ENCODE measurements at places on chromosomes 1 and 21. TPM values are rescaled to one million over a fixed set of nuclear protein-coding genes. Genes with fewer than 3 reads are reported as not detected.

- no peak for DNase-seq
These were observed 62.6 kb upstream of the C1orf105 start for GRCh38 chr1:172357753-172358385.

- DNase-seq = no peak
These were observed 661.6 kb upstream of the PKN2 start for GRCh38 chr1:88022516-88022915.

GRCh38 chr1:24959623-24959975 lies 29.5 kb upstream of the RUNX3 start:
- no peak for DNase-seq

DNA sequence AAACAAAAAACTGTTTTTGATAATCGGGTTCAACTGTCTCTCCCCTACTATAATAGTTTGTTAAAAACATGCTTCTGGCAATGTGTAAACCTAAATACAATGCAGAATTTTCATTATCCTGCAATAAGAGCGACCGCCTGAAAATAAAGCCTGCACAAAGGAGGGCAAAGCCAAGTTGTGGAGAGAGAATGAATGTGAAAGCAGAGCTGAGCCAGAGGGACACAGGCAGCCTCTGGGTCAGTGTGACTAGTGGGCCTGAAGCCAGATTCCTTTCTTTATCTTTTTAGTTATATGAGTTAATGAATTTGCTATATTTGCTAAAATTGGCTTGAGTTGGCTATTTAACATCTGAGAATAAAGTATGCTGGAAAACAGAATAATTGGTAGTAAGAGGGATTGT lies 615.2 kb downstream of the PLA2G4A start:
- no peak for DNase-seq

KDM5B gene
- total RNA-seq = 139 TPM

F5 gene
- total RNA-seq = 1.7 TPM

- peak; percentile 93 for DNase-seq
These were observed 115.7 kb upstream of the IPO9 start for GRCh38 chr1:201713086-201713810.

- DNase-seq = no peak
These were observed 43.7 kb upstream of the EXOSC10 start for GRCh38 chr1:11143401-11143800.

GRCh38 chr1:156748670-156749418 lies 2.6 kb downstream of the HDGF start:
- DNase-seq = peak; percentile 77

DNA sequence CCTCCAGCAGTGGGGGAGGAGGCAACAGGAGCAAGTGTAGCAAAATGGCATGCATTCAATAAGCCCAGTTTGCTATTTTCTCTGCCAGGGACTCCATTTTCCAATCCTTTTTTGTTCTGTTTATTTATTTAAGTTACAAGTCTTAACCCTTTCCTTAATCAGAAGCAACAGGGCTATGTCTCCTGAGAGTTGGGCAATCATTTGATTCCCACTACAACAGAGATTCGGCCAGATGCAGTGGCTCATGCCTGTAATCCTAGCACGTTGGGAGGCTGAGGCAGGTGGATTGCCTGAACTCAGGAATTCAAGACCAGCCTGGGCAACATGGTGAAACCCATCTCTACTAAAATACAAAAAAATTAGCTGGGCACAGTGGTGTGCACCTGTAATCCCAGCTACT lies 25.5 kb downstream of the RCC2 start:
- DNase-seq = no peak

GRCh38 chr1:219027146-219027673 lies 146.5 kb upstream of the LYPLAL1 start:
- DNase-seq = no peak

SEMA6C gene
- total RNA-seq = 6.2 TPM

DNA sequence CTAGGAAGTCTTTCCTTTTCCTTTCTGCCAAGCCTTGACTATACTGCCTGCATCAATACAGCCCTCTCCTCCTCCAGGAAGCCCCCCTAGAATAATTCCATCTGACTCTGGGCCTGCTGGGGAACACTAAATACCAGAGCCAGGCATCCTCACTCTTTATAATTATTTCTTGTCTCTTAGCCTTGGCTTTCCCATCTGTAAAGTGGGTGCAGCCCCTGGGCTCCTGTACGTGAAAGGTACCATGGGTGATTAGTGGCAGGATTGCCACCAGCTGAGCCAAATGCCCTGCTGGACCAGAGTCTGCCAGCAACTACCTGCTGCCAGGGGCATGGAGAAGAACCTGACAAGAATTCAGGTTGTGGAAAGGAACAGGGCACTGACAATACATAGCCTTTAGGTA lies 58.7 kb downstream of the LGR6 start:
- no peak for DNase-seq

BMP8B gene
- 3.7 TPM for total RNA-seq

GRCh38 chr1:159699246-159699645 lies 15.1 kb downstream of the CRP start:
- no peak for DNase-seq

- no peak for DNase-seq
These were observed 257.5 kb upstream of the SNX7 start for GRCh38 chr1:98403963-98404480.

GRCh38 chr1:19654886-19655717 lies 9.6 kb upstream of the HTR6 start:
- DNase-seq = no peak

GRCh38 chr1:31814041-31814511 lies 1.7 kb downstream of the SPOCD1 start:
- peak; percentile 29 for DNase-seq

BRDT gene
- not detected for total RNA-seq

DNA sequence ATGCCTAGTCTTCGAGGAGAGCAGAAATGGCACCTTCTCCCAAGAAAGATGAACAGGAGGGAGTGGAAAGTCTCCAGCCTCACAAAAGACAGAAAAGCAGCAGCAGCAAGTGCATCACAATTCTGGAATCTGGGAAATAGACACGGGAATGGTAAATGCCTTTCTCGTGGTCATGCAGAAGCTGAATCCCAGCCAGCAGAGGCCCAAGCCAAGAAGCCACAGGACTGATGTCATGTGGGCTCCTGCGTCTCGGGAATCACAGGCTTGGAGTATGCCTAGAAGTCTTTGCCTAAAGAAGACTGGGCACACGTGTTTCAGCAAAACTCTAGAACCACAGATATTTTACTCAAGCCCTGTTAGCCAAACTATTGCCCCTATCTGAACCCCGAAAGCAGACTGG lies 260.3 kb upstream of the PLD5 start:
- DNase-seq = no peak

- DNase-seq = no peak
These were observed 57.7 kb downstream of the ASTN1 start for GRCh38 chr1:177106614-177107365.

DNA sequence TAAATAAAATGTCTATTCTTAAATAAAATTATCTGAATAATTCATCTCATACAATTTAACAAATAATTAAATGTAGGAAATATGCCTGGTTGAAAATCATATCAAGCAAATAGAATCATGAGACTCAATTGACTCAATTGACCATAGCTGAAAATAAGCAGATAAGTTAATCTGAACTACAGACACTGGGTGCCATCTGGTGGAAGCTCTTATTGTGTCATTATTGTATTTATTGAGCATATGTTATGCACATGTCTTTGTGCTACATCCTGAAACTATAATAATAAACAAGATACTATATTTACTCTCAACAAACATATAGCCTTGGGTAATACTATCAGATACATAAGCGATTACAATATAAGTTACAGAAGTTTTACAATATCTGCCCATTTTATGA lies 41.0 kb downstream of the BRINP3 start:
- no peak for DNase-seq

AZIN2 gene
- total RNA-seq = 4.6 TPM

- no peak for DNase-seq
These were observed 47.6 kb downstream of the RHOU start for GRCh38 chr1:228782662-228783417.

- no peak for DNase-seq
These were observed 108.2 kb downstream of the NBPF12 start for GRCh38 chr1:147046189-147046862.

DNA sequence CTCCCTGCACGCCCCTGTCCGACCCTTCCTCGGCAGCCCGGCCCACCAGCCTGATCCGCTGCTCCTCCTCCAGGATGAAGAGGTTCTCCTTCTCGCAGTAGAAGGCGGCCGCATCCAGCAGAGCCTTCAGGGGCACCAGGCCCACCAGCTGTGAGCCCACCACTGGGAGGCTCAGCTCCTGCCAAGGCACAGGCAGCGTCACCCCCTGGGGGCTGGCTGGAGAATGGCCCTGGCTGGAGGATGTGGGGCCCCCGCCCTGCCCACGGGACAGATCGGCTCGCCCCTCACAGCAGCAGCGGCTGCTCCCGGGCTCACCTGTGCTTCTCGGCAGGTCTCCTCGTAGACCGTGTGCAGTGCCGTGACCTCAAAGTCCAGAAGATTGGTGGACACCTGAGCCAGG lies 5.3 kb downstream of the FTCD start:
- no peak for DNase-seq

GRCh38 chr1:30753660-30754123 lies 3.9 kb downstream of the LAPTM5 start:
- DNase-seq = no peak

DNA sequence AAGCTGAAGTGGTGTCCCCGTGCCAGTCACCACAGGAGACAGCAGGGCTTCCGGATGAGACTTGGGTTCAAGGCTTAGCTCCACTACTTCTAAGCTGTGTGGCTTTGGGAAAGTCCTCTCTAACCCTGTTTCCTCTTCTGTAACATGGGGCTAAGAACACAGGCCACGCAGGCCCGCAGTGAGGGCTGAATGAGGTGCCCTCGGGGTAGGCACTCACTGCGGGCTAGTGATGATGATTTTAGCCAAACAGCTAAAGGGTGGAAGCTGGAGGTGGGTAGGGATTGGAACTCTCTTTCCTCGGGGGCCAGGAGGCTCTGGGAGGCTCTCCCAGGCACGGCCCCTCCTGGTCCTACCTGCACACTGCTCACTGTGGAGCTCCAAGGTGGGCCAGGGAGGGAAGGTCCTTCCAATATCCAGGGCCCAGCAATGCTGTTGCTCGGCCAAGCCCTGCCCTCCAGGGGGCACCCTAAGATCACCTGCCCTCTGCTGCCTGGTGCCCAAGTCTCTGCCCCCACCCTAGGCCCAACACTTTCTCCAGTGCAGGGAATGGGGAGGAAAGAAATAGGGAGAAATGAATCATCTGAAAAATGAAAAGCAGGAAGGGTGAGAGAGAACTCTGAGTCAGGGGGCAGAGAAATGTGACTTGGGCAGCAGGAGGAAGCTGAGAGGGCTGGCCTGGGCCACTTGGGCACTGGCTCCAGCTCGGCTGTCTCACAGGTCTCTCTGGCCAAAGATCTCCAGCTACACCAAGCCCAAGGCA lies 19.2 kb upstream of the EVA1B start:
- no peak for DNase-seq

GRCh38 chr21:32957545-32957944 lies 68.2 kb upstream of the OLIG2 start:
- no peak for DNase-seq

TBX19 gene
- 2.3 TPM for total RNA-seq

DENND2C gene
- 8.4 TPM for total RNA-seq

GRCh38 chr1:10195570-10195969 lies 14.8 kb upstream of the KIF1B start:
- no peak for DNase-seq

Measured in ureter (tissue), 1 donor.